Left ventricle myocardium superior (tissue), 1 donor: ENCODE measurements at places on chromosomes 13 and 19.
A peak's percentile ranks its signal among the peaks of the same experiment; 100 is the strongest.

- DNase-seq = no peak
Measured at GRCh38 chr13:108917581-108917980, 288.2 kb downstream of the MYO16 start.

- DNase-seq = no peak
Measured at GRCh38 chr13:100602493-100603111, 14.0 kb upstream of the GGACT start.

GRCh38 chr19:9941671-9942070 lies 5.4 kb upstream of the OLFM2 start:
- no peak for DNase-seq

GRCh38 chr13:103895835-103896531 lies 829.8 kb upstream of the SLC10A2 start:
- DNase-seq = no peak

- DNase-seq = no peak
Measured at GRCh38 chr13:39803156-39803555, 147.7 kb downstream of the COG6 start.

- no peak for DNase-seq
Measured at GRCh38 chr13:106911627-106912026, 343.7 kb upstream of the ARGLU1 start.

GRCh38 chr13:25686831-25687470 lies 315.2 kb downstream of the ATP8A2 start:
- no peak for DNase-seq

DNA sequence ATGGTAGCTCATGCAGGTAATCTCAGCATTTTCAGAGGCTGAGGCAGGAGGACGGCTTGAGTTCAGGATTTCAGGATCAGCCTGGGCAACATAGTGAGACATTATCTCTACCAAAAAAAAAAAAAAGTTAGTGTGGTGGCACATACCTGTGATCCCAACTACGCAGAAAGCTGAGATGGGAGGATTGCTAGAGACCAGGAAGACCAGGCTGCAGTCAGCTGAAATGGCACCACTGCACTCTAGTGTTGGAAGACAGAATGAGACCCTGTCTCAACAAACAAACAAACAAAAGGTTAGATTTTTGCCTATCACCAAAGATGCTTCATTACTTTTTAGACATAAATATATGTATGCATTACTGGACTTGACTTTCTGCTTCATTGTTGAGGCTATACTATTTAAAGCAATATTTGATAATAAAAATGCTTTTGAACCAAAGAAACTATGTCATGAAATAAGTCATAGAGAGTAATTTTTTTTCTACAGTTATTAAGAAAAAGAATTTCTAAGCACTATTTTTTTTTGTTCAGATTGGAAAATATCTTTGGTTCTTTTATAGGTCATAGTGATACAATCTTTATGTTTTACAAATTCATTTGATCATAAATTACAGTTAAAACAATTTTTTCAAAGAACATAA lies 1180.1 kb upstream of the ATXN8OS start:
- no peak for DNase-seq

GRCh38 chr19:30109565-30109964 lies 167.5 kb downstream of the URI1 start:
- no peak for DNase-seq

GRCh38 chr19:28829762-28830161 lies 383.2 kb downstream of the UQCRFS1 start:
- peak; percentile 40 for DNase-seq

DNA sequence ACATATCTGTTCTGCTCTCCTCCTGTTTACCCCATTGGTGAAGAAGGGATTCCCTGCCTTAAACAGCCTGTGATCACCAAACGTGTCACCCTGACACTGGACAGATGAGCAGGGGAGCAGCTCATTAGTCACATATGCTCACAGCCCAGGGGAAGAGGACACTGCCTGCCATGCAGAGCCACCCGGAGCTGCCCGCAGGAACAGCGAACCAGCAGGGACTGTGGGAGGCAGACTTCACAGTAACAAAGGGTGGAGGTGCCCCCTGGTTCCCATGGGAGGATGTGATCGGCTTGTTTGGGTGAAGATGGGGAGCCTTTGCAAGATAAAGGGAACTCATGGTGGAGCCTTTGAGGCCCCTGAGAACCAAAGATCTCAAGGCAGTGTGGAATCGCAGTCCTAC lies 88.6 kb upstream of the FARP1 start:
- DNase-seq = no peak

DNA sequence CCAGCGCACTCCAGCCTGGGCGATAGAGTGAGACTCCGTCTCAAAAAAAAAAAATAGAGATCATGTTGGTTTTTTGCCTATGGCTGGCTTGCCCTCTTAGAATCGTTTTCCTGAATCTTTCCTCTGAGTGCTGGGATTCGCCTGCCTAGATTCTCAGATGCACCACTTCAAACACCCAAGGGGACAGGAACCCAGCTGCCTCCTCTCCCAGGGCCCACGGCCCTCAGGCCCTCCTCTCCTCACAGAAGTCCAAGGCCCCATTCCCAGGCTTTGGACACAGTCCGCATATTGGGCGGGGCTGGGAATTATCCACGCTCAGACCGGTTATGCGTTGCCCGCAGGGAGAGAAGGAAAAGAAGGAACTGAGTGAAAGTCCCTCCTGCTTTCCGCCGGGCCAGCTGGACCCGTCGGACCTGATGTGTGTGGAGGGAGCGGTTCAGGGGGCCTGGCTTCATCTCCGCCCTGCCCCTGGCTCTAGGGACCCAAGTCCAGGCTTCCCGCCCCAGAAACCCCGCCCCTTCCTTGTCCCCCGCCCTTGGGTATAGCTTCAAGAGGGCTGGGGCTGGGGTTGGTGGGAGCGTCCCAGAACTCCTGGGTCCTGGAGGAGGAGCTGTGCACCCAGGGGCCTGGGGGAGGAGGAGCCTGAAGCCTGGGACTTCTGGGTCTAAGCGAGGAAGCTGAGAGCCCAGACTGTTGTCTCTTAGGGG lies 5.8 kb downstream of the PPFIA3 start:
- no peak for DNase-seq

- DNase-seq = no peak
Measured at GRCh38 chr13:61463024-61463423, 47.4 kb upstream of the PCDH20 start.

- no peak for DNase-seq
Measured at GRCh38 chr13:28410096-28410495, 84.8 kb downstream of the FLT1 start.

DNA sequence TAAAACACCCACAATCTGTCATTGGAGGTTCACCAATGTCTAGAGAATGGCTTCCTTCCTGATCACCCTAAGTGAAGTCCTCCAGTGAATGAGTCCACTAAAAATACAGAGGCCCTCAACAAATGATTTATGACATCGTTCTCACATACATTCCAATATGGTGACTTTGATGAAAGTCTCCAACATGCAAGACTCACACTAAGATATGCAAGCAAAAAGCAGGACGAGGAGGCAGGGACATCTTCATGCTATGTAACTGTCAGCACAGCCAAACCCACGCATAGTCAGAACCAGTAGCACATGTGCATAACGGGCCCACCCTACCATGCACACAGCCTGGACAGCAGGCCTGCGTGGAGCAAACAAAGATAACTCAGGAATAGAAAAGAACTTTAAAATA lies 16.6 kb upstream of the LSM14A start:
- DNase-seq = no peak

DNA sequence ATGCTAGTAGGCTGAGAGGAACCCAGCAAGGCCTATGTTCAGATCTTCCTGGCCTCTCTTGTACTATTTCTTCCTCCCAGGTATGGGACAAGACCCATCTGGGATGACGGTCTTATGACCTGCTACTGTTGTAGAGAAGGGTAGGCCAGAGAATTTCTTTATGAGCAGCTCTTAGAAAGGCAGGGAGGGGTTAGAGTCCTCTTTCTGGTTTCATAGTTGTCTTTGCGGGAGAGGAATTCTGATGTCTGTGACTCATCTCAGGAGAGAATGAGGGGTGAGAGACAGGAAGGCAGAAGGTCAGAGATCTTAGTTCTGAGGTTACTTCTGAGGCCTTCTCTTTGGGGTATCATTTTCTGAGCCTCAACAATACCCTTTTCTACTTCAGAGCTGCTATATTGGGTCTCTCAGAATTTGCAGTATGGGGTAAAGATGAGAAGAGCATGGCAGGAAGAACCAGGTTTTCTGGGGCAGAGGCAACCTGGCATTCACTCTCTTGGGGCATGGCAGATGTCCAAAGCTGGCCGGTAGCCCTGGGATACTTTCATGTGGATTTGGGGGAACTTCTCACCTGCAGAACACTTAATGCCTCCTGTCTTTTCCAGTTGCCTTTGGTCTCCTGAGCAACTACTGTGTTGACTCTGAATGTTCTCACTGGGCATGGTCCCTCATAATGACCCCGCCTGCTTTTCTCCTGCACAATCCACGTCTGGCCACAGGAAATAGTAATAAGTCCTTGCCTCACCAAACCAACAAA lies 154.4 kb downstream of the GGACT start:
- no peak for DNase-seq

GRCh38 chr19:31772915-31773314 lies 423.7 kb upstream of the TSHZ3 start:
- DNase-seq = no peak

GRCh38 chr19:7655581-7655980 lies 13.3 kb upstream of the RETN start:
- no peak for DNase-seq

DNA sequence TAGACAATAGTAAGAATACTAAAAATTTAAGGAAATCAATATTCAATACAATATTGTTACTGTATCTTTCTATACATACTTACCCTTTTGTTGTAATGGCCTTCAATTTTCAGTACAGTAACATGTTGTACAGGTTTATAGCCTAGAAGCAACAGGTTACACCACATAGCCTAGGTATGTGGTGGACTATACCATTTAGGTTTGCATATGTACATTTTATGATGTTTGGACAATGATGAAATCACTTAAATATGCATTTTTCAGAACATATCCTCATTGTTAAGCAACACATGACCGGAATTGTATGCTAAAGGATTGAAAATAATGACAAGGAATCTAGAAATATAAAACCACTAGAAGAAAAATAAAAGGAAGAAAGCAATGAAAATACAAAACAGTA lies 611.4 kb downstream of the DACH1 start:
- DNase-seq = no peak

DNA sequence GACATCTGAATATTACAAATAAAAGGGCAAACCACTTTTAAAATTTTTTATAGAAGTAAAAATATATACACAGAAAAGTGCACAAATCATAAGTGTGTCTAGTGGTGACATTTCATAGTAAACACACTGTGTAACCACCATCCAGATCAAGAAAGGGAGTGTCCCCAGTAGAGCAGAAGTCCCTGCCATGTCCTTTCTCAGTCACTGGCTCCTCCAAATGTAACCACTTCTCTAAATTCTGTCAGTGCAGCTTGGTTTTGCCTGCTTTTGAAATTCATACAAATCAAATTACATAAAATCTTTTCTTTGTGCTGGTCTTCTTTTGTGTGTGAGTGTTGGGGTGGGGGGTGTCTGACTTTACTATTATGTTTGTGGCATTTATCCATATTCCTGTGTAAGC lies 116.5 kb downstream of the RBM26 start:
- DNase-seq = no peak

- no peak for DNase-seq
Measured at GRCh38 chr19:48290401-48290770, 20.5 kb downstream of the ZNF114 start.

DNA sequence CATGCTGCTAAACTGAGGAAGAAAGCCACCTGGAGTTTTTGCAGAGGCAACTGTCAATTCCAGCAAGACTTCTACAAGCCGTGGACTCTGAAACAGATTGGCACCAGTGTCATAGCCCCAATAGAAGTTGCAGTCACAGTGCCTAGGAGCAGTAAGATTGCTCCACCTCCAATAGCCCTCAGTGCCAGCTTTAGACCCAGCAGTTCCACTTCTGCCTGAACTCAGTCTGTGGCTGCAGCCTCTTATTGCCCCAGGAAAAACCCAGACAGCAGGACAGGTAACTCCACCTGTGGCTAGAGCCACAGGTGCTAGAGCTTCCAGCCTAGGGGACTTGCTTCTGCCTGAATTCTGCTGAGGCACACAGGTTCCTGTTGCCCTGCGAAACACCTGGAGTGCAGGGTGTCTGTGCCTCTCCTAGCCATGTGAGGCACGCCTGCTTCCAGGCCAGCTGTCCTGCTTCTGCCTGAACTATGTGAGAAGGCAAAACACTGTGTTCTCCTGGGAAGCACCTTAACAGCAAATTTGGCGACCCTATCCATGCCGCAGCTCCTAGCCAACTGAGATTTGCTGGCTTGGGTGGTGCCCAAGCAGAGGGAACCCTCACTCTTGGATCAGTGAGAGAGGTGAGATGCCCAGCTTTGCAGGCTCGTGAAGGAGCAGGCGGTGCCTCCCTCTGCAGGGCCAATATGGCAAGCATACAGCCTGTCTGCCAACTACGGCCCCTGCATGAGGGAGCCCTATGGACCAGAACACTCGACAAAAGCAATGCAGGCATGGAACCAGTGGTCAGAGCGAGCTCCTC lies 607.6 kb downstream of the PCDH17 start:
- DNase-seq = peak; percentile 33

- peak; percentile 79 for DNase-seq
Measured at GRCh38 chr19:42409477-42409876, 17.7 kb downstream of the LIPE start.

GRCh38 chr19:4830768-4831265 lies 695 bp downstream of the TICAM1 start:
- no peak for DNase-seq

DNA sequence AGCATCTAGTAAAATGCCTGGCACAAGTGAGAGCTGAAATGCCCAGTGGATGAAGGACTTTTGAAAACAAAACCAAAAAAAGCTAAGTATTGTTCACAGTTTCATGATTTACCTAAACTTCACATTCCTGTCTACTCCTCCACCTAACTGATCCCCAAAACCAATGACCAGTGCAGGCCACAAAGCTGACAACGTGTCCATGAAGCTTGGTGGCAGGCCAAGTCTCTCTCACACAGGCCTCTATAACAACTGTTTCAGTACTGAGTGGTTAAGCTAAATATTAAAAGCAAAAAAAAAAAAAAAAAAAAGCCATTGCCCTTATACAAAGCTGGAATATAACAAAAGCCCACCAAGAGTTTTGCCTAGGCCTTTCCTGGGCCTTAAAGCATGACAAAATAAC lies 36.4 kb downstream of the STK24 start:
- DNase-seq = no peak

DNA sequence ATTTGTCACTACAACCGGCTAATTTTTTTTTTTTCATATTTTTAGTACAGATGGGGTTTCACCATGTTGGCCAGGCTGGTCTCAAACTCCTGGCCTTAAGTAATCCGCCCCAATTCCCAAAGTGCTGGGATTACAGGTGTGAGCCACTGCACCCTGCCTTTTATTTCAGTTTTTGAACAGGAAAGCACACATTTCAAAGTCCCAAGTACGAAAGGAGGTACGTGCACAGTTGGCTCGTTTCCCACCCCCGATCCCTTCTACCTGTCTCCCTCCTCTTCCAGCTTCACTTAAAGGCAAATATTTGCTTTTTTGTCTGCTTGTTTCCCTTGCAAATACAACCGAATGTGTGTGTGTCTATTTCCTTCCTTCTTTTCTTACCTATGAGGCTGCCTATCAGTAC lies 30.5 kb downstream of the ZIC5 start:
- DNase-seq = no peak
